Large intestine (tissue), 12 donors: ENCODE measurements at places on chromosomes 7 and 10.
A peak's percentile ranks its signal among the peaks of the same experiment; 100 is the strongest.

DNA sequence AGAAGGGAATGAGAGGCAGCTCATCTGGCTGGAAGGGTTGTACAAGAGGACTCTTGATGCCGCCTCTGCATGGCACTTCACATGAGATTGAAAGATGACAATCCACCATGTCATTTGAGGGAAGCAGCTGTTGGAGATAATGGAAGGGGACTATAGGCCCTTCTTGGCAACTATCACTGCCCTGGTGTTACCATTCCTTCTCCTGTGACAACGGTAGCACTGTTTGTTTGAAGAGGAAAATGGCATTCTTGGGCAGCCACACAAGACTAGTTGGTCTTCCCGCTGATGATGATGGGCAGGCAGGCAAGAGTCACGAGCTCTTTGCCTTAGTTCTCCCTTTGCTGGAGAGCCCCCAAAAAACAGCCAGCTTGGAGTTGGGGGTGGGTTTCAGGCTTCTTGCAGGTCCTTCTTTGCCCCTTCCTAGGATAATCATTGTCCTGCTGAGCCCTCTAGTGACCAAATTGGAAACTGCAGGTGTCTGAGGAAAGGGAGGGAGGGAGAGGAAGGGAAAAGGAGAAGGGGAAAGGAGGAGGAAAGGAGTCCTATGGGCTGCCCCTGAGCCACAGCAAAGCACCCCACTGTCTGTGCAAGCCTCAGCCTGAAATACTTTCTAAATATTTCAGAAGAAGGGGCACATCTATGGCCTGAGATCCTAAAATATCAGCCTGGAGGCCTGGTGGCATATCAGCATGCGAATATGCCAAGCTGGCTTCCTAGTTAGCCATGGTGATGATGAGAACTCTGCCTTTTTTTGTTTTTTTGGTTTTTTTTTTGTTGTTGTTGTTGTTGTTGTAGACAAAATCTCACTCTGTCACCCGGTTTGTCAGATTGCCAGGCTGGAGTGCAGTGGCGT lies 165.6 kb upstream of the KMT2E start:
- peak; percentile 23 for DNase-seq

DNA sequence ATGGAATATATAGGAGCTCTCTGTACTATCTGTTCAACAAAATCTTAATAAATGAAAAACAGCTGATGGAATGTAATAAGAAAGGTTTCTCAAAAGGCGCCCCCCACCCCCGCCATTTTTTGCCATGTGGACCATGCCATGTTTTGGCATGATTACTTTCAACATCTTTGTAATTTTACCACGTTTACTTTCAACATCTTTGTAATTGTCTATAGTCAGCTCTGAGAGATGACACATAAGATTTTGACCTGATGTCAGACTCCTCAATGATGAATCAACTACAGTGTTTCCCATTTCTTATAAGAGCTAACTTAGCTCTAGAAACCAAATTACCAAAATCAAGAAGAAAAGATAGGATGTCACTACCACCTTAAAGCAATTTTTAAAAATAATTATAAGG lies 144.9 kb upstream of the AHR start:
- no peak for DNase-seq

GRCh38 chr7:129278688-129279087 lies 53.9 kb downstream of the AHCYL2 start:
- no peak for DNase-seq

DNA sequence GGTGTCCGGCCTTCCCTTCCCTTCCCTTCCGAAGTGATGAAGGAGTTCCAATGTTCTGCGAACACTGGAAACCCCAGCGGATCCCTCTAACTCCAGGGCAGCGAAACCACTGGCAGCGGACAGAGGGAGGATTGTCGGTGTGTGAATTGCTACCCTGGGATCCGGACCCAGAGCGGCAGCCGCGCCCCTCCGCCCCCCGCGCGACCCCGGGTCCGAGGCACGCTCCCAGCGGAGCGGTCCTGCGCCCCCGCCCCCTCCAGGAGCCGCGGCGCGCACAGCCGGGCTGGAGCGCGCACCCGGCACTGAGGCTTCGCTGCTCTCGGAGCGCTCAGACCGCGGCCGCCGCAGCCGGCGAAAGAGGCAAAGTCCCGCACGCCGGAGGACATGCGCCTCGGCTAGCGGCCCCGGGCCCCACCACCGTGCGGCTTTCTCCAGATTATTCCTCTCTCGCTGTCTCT lies at the start of gene PTPRZ1:
TSS of gene PTPRZ1 (plus strand) at position 331 of the 458 bp plus-strand sequence. CDS start 339 bp downstream, outside the sequence.
- DNase-seq = peak; percentile 69

- no peak for DNase-seq
Observed at GRCh38 chr10:35924759-35925158, 282.7 kb upstream of the FZD8 start.
